BJ (cell line): ENCODE measurements at places on chromosomes 7 and 10.
A peak's percentile ranks its signal among the peaks of the same experiment; 100 is the strongest.

GRCh38 chr10:393787-394438 is 258.7 kb downstream of the ZMYND11 start:
- no peak for DNase-seq

- no peak for DNase-seq
These were observed 17.3 kb downstream of the VWDE start for GRCh38 chr7:12386313-12386740.

GRCh38 chr7:29496355-29497020 is 67.1 kb upstream of the PRR15 start:
- DNase-seq: no peak

GRCh38 chr7:54796150-54796549 is 37.1 kb upstream of the SEC61G start:
- no peak for DNase-seq

- DNase-seq: no peak
These were observed 8.0 kb downstream of the KLF6 start for GRCh38 chr10:3776796-3777571.

DNA sequence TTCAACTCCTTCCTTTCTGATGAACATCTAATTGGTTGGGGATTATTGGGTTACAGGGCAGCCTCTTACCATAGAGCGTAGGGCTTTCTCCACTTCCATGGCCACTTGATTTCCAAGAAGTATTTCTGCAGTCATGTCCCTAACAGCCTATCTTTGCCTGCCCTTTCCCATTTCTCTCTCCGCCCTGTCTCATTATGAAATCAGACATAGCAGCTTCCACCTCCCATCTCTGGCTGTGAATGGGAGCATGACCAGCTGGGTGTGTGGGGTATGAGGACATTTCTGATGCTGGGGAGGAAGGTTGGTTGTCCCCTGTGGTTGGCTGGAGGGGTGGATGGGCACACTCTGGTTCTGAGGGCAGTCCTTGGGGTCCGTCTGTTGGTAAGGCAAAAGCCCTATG is 41.2 kb downstream of the ADCYAP1R1 start:
- DNase-seq: no peak

DNA sequence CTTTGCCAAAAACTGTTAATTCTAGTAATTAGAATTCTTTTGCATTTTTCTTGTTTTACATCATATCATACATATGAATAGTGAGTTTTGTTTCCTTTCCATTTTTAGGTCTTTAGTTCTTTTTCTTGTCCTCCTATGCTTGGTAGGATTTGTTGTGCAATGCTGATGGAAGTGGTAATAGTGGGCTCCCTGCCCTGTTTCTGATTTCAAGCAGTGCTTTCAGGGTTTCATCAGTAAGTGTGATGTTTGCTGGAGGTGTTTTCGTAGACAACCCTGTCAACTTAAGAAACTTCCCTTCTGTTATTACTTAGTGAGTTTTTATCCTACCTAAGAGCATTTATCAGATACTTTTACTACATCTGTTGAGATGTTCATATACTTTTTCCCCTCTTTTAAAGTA is 50.5 kb downstream of the CSGALNACT2 start:
- no peak for DNase-seq

DNA sequence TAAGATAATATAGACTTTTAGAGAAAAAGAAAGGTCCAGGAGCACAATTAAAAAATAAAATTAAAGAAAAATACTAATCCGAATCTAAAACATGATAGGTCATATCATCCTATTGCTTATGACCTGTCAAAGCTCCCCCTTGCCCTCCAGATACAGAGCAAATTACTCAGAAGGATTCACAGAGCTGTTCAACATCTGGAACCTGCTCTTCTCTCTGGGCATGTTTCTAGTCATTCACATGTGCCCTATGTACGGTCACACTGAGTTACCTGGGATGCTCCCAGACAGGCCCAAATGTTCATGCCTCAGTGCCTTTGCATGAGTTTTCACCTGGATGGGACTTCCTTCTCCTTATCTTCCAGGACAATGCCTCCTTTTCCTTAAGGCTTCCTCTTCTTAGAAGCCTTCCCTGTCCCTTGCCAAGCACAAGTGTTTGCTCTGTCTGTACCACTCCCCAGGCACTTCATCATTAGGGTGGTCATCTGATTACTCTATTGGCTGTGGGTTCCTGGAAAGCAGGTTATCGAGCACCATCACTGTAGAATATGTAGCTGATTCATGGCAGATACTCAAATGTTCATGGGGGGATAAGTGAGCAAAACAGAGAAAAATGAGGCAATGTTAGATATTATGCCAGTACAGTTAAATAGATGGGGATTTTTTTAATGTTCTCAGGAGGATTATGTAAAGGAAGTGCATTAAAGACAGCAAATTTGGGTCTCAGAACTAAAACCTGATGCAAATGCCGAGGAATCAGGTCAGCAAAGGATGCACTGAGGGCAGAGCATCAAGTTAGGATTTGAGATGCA is 12.0 kb upstream of the AOAH start:
- no peak for DNase-seq

- DNase-seq: no peak
These were observed 59.6 kb downstream of the PTPRN2 start for GRCh38 chr7:158527915-158528502.

DNA sequence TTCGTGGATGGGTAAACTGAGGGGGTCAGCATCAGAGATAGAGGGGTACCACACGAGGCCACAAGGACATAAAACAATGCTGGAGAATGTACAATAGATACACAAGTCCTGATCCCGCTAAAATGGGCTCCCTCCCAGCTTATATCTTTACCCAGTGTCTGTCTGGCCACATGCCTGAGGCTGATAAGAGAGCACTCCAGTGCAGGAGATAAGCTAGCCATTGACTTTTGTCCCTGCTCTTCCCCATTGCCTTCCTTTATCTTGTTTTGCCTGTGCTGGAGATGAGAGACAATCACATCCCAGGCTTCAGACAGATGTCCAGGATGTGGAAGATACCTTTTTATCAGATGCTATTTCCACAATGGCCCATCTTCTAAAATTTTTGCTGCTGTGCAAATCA is 6.0 kb downstream of the GAD2 start:
- no peak for DNase-seq

DNA sequence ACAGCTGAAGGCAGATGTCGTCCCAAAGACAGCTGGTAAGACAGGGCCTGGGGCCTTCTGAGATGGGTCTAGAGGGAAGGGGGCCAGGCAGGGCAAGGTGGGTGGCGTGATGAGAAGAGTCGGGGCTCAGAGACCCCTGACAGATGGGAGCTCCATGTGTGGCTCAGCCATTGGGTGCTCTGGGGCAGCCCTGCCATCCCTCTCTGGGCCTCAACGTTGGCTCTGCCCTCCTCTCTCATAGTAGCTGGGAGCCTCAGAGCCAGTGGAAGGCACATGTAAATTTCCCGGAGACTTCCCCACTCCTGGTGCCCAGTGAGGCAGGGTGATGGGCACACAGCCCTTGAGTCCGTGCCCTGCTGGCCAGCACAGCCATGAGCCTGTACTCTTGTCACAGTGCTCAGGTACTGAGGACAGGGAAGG is 1.8 kb downstream of the PPIF start:
- no peak for DNase-seq

DNA sequence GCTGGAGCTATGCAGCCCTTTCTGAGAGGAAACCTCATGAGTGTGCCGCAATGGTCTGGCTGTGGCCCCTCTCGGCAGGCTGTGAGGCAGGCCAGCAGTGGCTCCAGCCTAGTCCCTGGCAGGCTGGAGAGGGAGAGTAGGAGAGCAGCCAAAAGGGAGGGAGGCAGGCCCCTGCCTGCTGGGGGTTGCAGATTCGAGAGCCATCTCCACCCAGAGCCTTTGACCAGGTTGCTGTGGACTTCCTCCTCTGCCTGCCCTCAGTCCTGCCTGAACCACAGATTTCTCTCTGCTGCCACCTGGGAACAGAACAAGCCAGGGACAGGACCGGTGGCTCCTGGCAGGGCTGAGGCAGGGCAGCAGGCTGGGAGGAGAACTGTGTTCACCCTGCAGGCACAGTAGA is 13.9 kb downstream of the PAX2 start:
- DNase-seq: no peak

DNA sequence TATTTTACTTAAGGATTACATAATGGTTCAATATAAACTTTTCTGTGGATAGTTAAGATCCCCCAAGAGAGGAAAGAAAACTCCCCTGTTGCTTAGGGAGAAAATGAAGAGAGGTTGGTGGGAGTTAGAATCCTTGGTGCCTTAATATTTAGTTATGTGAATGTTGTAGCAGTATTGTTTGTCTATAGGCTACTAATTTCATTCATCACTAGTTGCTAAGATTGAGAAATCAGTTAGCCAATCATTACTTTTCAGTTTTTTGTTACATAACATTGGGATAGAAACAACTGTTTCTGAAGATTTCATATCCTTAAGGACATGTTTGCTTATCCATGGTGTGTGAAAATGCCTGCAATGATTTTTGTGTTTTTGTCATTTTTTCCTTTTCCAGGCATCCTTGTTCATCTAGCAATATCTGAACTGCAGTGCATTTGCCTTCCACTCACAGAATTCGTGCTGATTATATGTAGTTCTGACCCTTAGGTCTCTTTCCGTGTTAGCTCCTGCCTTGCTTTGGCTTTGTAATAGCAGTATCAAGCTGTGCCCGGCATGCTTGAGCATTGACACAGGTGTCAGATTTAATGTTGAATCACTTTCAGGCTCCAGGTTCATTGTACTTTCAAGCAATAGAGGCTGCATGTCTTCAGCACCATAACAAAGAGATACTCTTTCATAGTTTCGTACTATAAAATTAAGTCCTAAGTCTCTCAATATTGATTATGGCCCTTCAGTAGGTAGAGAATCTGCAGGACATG is 85.0 kb downstream of the PODXL start:
- DNase-seq: no peak

- DNase-seq: peak; percentile 47
These were observed 33.8 kb downstream of the IL15RA start for GRCh38 chr10:5943536-5943935.

DNA sequence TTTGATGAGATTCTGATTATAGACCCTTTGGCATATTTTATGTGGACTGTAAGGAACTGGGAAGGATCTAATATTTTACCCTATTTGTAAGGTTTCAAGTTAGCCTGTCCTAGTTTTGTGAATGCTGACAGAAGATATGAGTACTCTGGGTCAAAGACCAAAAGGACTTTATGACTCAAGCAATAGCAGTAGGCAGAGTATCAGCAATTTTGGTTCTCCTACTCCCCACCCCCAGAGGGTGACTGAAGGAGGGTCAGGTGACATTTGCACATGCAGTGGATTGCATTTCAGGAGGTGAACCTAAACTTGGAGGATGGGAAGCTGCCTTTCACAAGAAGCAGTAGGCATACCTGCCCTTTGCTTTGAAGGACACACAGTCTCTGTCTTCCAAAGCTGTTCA is 84.0 kb upstream of the KLF6 start:
- DNase-seq: no peak

- no peak for DNase-seq
These were observed 202.2 kb upstream of the ETV1 start for GRCh38 chr7:14191686-14192098.

DNA sequence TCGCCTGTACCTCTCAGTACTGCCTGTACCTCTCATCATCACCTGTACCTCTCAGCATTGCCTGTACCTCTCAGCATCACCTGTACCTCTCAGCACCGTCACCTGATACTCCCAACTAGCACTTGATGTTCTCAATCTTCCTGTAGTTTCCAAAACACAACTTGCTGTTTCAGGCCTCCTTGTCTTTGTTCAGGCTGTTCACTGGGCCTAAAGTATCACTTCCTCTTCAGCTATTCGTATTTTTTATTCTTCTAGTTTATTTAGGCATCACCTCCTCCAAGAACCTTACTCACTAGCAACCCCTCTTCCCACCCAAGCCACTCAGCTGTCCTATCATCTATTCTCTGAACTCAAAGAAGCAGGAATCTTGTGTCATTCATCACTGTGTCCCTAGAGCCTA is 24.1 kb downstream of the OR6B1 start:
- DNase-seq: no peak

DNA sequence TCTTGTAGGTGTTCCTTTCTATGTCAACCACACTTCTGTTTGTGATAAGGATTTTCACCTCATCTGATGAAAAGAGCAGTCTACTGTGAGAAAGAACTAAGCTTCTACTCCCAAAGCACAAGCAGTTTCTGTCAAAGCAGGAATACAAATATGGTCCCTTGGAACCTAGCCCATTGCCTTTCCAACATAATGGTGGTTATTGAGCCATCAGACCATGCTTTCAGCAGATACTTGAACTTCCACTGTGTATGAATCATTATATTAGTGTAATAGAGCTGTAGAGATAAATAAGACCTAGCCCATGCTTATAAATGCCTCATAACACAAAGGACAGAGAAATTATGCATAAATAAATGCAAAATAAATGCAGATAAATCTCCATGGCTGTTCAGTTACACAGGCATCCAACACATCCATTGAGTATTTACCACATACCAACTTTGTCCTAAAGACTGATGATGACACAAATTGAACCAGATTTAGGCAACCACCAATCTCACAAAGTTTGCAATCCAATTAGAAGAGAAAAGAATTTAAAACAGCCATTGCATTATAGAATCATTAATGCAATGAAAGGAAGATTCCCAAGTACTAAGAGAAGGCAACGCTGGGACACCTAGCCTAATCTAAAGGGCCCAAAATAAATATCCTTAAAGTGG is 729.4 kb upstream of the C7orf33 start:
- no peak for DNase-seq

GRCh38 chr7:65404020-65404419 is 30.4 kb downstream of the ZNF92 start:
- DNase-seq: no peak
